Ascending aorta (tissue), 2 donors: ENCODE measurements at places on chromosomes 16 and 17. TPM values are rescaled to one million over a fixed set of nuclear protein-coding genes. Genes with fewer than 3 reads are reported as not detected.

GRCh38 chr16:54957403-54958166, 26.9 kb downstream of the IRX5 start:
- H3K27me3 ChIP-seq = no peaks in the 10 kb centered on the region
- H3K36me3 ChIP-seq = no peaks in the 10 kb centered on the region
- no peak for DNase-seq
- H3K4me1 ChIP-seq = no peaks in the 10 kb centered on the region

DNA sequence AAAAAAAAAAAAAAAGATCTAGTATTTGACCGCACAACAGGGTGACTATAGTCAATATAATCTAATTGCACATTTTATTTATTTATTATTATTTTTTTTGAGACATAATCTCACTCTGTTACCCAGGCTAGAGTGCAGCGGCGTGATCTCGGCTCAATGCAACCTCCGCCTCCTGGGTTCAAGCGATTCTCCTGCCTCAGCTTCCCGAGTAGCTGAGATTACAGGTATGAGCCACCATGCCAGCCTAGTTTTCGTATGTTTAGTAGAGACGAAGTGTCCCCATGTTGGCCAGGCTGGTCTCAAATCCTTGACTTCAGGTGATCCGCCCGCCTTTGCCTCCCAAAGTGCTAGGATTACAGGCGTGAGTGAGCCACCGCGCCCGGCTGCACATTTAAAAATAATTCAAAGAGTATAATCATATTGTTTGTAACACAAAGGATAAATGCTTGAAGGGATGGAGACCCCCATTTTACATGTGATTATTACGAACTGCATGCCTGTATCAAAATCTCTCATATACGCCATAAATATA, 794 bp downstream of the ANKS3 start:
- no peaks in the 10 kb centered on the region for H3K27me3 ChIP-seq
- H3K4me3 ChIP-seq = peak overlapping the region; percentile 92
- H3K27ac ChIP-seq = peak overlapping the region; percentile 79
- peaks cover 8% of the 10 kb centered on the region for H3K4me1 ChIP-seq
- no peak for DNase-seq
- peaks cover 17% of the 10 kb centered on the region for H3K36me3 ChIP-seq

The MT1G gene
- total RNA-seq = 36.6 TPM

DNA sequence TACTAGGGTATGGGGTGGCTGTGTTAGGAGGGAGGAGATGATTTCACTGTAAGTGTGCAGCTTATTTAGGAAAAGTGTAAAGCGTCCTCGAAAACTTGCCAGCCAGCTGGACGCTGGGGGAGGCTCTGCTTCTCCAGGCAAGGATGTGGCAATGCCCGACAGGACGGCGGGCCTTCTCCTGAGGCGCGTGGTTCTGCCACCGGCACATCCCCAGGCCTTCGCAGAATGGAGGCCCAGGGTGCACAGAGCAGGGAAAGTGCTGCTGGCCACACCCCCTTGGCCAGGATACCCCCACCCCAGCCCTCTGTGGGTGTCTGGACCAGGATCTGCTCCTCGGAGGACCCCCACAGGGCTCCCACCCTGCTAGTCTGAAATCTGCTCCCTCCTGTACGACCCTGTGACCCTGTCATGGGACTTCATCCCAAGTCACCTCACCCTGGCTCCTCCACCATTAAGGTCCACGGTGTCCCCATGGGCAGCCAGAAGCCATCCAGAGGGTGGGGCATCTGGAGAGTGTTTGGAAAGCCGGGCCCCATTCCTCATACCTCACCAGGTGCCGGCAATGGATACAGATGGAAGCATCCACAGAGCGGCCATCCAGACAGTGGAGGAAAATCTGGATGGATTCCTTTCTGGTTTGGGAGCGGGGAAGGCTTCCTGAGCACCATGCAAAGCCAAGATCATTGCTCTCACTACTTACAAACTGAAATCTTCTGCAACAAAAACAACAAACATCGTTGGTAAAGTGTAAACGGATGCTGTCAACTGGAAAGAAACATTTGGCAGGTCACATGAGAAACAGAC, 9.2 kb upstream of the SRRM2 start:
- H3K4me1 ChIP-seq = no peaks in the 10 kb centered on the region
- H3K27ac ChIP-seq = no peak overlapping the region
- DNase-seq = no peak
- H3K27me3 ChIP-seq = no peaks in the 10 kb centered on the region
